ENCODE measurements at places on chromosomes 2 and 18.

DNA sequence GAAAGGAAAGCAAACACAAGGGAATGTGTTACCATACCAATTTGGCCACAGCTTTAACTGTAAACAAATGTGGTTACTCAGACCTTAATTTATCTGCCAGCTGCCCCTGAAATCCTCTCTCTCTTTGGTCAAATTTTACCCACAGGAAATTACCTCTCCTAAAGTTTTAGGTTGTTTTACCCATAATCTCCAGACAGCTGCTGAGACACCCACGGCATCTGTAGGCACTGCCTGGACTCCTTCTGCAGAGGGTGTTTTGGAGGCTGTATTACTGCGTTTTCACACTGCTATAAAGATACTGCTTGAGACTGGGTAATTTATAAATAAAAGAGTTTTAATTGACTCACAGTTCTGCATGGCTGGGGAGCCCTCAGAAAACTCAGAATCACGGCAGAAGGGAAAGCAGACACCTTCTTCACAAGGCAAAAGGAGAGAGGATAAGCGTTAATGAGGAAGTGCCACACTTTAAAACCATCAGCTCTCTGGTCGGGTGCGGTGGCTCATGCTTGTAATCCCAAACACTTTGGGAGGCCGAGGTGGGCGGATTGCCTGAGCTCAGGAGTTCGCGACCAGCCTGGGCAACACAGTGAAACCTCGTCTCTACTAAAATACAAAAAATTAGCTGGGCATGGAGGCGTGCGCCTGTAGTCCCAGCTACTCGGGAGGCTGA, 677.5 kb upstream of the FSHR start:
- DNase-seq: no peak

- no peak for DNase-seq
These were observed 159.2 kb downstream of the RIT2 start for GRCh38 chr18:42956287-42956686.

- no peak for DNase-seq
These were observed 783.7 kb upstream of the SOX11 start for GRCh38 chr2:4908461-4908860.

DNA sequence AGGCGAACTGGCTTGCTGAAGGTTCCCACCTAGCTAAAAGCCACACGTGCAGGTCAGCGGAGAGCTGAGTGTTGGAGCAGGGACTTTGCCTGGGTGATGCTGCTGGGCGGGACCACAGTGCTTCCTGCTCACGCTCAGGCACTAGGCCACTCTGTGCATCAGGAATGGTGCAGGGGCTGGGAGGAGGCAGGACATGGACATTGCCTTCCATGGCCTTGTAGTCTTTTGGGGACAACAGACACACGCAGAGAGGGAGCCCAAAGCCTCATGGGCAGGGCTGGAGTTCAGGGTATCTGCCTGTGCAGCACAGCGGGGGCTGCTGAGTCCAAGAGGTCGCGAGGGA, 207.2 kb downstream of the ZBTB7C start:
- no peak for DNase-seq

GRCh38 chr2:74138600-74139323, 8.9 kb downstream of the BOLA3 start:
- peak; percentile 78 for DNase-seq

DNA sequence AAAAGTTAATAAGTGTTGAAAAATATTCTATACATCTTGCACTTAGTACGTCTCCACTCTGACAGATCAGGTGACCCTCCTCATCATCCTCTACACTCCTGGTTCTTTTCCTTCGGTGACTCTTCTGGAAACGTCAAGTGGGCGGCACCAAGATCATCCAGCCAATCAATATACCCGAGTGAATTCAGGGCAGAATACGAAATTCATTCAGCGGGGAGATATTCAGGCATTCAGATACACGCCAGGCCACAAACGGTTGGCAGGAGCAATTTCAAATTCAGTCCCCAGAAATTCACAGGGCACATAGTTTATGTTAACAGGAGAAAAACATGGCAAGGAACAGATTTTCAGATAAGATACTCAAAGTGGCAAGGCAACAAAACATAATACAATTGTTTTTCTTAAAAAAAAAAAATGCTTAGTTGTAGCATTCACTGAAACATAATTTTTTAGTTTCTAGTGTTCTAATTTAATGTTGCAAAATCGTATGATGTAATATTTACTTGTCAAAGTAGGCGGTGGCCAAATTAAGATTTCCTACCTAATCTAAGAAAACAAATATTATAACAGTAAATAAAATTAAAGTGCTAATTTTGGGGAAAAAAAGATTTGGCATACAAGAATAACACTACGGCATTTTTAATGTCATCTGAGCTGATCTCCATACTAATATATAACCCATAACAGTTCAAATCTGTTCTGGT, 4.2 kb downstream of the CLK1 start:
- no peak for DNase-seq

DNA sequence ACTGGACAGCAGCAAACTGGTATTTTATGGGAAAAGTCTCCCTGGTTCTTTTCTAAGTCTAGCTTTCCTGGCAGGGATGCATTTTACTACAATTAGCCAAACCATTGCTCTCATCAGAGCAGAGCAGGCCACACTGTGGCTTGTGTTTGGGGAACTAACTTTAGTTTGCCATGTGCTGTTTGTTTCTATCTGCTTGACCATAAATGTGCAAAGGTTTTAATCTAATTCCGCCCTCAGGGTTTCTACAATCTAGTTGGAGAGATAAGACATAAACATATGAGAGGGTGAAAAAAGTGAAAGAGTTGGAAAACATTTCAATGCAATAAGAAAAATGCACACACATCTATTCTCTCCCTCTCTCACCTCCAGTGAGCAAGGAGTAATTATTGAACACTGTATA, 86.9 kb upstream of the MAPK4 start:
- DNase-seq: no peak

GRCh38 chr2:179344280-179344964, 79.8 kb upstream of the SESTD1 start:
- no peak for DNase-seq

DNA sequence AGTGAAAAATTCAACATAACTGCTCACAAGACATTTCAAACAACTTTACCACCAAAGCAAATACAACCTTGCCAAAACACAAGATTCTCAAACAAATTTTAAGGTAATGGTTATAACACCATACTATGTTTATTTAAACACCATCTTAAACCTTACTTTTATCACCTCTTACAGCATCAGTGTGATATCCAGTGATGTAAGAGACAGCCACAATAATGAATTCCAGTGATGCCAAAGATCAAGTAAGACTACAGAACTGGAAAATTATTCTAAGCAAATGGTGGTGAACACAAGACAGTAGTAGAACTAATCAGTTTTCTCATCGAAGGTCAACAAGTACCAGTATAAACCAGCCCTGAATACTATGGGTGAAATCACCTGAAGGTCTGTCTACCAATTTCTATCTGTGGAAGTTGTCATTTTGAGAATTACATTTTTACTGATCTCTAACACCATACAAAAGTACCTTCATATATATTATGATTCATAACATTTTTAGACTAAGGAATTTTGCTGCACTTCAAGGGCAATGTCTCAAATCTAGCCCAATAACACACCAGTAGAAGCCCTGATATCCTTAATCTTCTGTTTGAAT, 146.2 kb downstream of the RBMS1 start:
- no peak for DNase-seq

- peak; percentile 30 for DNase-seq
These were observed 105.6 kb upstream of the STK17B start for GRCh38 chr2:196277002-196277401.

- DNase-seq: peak; percentile 39
These were observed 70.8 kb upstream of the SLC1A4 start for GRCh38 chr2:64918220-64918886.

DNA sequence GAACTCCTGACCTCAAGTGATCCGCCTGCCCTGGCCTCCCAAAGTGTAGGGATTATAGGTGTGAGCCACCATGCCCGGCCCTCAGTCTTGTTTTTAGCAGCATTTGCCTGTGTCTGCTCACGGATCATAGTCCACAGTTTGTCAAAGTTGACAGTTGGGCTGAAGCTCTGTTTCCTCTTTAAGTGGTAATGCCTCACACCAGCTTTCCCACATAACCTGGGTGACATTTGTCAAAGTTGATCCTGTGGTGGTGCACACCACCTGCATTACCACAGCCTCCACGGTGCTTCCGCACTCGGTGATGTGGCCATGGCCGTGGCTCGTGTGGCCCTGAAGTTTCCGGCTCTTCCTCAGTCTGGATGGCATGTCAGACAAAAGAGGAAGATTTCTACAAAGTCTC, 27.1 kb downstream of the RAB31 start:
- no peak for DNase-seq

- DNase-seq: no peak
These were observed 4.5 kb downstream of the ITM2C start for GRCh38 chr2:230868947-230869913.

DNA sequence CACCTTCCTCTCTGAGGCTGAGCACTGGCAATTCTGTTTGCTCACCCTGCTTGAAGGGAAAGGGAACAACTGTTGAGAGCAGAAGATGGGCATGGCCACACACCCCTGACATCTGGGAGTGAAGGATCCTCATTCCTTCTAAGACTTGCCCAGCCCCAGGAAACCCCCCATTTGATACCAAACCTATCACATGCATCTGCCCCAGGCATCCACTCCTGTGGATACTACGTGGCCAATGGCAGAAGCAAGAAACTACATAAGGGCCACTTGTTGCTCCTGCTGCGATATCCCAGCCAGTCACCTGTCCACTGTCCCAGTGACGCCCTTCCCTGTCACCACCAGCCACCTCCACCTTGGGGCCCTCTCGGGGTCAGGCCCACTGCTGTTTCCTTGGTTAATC, 185.2 kb downstream of the SMAD2 start:
- no peak for DNase-seq

- DNase-seq: peak; percentile 27
These were observed 1167.5 kb upstream of the ACVR2A start for GRCh38 chr2:146677280-146677679.

DNA sequence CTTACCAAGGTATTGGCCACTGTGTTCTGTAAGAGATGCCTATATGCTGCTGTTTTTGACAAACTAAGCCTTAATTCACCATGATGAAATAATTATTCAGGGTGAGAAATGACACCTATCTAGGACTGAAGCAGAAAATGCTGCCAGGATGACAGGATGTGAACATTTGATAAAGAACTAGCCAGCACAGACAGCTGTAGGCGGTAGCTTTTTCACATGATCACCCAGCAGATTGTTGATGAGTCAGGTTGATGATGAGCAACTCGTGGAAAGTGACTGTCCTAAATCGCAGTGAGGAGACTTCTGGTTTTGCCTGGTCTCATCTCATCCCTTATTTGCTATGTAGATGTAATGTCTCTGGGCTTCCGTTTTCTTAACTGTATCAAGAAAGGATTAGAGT, 144.1 kb downstream of the PRPF40A start:
- DNase-seq: no peak

- no peak for DNase-seq
These were observed 129.3 kb upstream of the HAAO start for GRCh38 chr2:42921721-42922120.
